Fibroblast of upper back skin (primary cell): ENCODE measurements at places on chromosomes 3 and 15.

GRCh38 chr3:122318620-122319019 lies 6.4 kb upstream of the CSTA start:
- no peak for DNase-seq

- DNase-seq: peak; percentile 94
These were observed 32.8 kb upstream of the MFSD1 start for GRCh38 chr3:158768881-158769543.

GRCh38 chr15:81270781-81271491 lies 53.0 kb downstream of the STARD5 start:
- DNase-seq: peak; percentile 75

- DNase-seq: peak; percentile 90
These were observed 1.9 kb upstream of the LOXL1 start for GRCh38 chr15:73924171-73924921.

DNA sequence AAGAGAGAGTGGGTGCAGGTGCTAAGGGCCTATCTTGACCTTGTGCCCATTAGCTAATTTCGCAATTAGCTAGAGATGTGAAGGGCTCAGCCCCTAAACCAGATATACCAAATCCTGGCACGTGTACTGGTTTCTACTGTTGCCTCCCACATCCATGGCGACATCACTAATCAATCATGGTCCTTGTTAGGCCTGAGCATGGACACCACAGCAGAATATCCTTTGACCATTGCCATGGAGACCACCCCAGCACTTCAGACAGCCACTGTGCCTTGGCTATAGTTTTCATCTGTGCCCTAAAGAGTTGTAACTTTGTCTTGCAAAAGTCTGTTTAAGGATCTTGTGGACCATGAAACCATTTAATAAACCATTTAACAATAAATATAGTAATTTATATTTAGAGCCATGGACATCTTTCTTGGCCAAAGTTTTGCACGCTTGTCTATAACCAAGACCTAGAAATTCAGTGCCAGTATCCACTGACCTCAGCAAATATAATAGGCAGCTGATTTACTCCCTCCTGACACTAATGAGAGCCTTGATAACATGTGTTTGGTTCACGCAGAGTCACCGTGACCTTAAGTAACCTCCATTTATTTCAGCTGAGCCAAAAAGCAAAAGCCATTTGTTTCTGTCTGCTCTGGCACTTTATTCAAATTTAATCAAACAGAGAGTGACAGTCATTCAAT lies 43.4 kb downstream of the COLQ start:
- no peak for DNase-seq

GRCh38 chr15:48814286-48814685 lies 3.4 kb upstream of the CEP152 start:
- DNase-seq: no peak

- DNase-seq: peak; percentile 37
These were observed 23.6 kb downstream of the RHCG start for GRCh38 chr15:89472785-89473256.

DNA sequence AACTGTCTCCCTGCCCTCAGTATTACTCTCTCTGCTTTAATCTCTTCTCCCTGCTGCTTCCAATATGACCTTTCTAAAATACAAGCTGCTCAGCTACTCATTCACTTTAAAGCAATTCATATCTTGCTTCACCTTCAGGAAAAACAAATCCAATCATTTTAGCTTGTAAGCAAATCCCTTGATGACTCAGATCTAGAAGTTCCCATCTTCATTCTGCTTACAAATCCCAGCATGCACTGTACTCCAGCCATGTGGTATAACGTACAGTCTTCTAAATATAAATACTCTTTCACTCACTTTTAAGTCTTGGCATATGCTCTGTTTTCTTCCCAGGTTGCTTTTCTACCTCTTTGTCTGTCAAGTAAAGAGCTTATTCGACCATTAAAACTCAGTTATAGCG lies 1009.1 kb upstream of the SEMA6D start:
- DNase-seq: no peak

- DNase-seq: no peak
These were observed 14.5 kb upstream of the ARHGAP31 start for GRCh38 chr3:119279584-119280243.

DNA sequence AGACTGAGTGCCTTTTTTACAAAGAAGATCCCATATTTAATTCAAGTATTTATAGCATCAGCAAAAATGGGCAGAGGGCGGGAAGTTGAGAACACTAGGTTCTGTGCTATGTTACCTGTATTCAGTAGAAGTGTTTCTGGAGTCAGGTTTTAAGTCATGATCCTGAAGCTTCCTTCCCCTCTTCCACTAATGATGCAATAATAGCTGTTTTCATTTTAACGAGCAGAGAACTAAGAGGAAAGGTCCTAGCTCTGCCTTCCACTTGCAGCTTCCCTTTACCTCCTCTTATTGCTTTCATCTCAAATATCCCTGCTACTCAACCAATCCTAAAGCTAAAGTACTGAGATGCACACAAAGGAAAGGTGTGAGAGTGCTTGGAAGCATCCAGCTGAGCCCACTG lies 16.9 kb upstream of the TMOD3 start:
- no peak for DNase-seq

DNA sequence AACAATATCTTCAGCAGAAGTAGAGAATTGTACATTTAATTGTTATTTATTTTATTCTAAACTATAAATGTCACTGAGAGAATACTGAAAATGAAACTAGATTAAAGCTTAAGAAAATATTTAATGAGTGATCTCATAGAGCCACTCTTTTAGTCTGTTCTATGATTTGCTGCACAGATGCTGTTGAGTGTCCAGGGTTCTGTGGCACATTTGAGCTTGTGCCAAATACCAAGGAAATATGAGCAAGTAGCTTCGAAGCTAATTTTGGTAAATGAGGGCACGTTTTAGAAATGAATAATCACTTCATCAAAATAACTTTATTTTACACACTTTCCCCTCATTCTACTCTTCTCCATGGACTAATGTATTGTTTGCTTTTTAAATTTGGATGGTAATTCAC lies 53.6 kb upstream of the THRB start:
- DNase-seq: peak; percentile 31

DNA sequence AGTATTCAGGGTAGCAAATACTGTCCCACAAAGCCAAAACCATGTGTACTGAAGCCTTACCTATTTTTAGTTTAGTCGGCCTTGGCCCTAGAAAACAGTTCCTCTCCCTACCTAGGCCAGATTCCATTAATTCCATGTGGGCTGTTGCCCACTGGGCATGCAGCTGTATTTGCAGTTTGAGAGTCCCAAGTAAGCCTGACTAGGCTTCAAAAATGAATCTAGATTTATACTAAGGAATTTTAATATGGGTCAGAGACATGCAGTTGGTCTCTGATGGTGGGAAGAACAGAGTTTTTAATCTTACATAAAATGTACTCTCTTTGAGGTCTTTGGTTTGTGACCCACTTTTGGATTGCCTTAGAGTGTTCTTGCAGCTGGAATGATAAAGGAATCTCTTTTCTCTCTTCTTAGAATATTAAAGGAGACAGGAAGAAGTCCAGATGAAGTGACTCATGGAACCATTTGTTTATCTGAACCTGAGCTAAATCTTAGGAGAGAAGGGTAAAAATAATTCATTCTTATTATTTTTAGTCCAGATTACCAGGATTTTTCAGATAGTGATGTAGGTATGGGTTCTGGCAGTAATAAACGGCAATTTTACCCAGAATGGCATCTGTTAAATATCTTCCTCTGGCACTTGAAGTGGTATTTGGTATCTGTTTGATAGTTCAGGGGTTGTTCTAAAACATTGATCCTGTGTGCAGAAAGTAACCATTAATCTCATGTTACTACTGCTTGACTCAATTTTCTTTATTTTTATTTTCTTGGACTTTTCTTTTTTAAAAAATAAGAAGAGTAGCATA lies 33.8 kb downstream of the GLCE start:
- peak; percentile 51 for DNase-seq

- no peak for DNase-seq
These were observed 36.3 kb downstream of the ST3GAL6 start for GRCh38 chr3:98799479-98799878.

- no peak for DNase-seq
These were observed 185.0 kb downstream of the TIGIT start for GRCh38 chr3:114478801-114479200.

- DNase-seq: no peak
These were observed 377.3 kb downstream of the MECOM start for GRCh38 chr3:169286214-169286613.
